ENCODE measurements at places on chromosomes 2 and 18.

DNA sequence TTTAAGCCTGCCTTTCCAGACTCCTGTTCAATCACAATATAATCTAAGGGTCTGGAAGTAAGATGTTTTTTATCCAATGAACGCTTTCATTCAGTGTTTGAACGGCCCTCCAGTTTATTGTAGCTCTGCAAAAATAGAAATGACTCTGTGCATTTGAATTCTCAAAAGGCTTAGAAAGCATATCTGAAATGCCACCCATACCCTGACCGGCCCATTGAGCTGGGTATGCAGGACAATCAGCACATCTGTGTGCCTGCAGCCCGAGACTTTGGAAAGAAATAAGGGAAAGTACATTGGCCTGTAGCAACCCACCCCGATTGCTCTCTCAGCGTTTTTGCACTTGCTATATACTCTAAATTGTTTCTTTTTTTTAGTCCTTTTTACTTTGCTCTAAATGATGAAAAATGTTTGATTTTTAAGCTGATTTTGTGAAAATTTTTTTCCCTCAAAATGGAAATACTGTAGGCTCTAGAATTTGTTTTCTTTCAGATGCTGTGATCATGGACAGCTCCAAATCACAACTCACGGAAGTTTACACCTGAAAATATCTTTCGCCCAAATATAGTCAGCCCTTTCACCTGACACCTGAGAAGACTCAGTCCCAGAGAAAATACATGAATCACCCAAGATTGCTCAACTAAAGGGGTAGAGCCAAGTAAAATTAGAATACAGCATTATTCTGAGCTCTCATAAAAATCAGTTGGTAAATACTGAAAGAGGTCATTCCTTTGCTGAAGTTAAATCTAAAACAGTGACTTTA is 194.5 kb upstream of the SIX3 start:
- no peak for DNase-seq

- no peak for DNase-seq
These were observed 363.7 kb upstream of the SPHKAP start for GRCh38 chr2:228545041-228545747.

DNA sequence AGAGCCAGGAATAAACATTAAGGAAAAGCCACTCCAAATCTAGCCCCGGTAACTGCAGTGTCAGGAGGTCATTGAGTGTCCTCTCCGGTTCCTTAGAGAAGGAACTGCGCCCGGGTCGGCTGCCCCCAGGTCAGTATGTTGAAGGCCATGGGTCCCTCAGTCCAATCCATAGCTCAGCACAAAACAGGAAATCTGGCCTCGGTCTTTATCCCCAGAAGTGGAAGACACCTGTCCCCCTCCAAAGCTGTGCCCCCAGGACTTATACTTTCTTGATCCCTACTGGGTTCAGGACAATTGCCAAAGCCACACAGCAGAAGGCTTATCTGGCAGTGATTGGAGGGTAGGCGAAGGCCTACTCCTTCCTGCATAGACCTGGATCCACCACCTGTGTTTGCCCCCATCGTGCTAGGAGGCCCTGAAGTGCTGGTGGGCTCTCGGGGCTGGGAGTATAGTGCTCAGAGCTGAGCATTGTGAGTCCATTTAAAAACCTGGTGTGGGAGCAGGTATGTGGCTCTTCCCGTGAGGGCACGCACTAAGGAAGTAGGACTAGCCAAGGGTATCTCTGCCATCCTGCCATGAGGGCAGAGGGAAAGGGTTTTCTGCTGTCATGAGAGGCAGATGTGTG is 178.6 kb downstream of the SEPTIN10 start:
- DNase-seq: no peak

GRCh38 chr2:85925216-85925671 is 36.5 kb upstream of the ST3GAL5 start:
- no peak for DNase-seq

DNA sequence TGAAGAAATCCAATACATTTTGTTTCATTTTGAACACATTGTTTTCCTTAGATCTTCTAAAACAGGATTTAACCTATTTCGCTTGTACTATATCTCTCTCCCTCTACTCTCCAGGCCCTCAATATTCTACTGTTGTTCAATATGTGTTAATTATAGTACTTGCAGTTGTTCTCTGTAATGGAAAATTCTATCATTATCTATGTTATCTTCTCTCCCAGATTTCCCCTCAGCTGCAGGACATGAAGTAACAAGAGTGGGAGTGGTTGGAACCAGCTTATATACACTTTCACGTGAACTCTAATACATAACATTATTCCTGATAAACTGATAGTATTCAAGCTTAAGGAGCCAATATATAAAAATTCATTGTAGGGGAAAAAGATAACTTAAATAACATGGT is 7.0 kb upstream of the STRN start:
- no peak for DNase-seq

DNA sequence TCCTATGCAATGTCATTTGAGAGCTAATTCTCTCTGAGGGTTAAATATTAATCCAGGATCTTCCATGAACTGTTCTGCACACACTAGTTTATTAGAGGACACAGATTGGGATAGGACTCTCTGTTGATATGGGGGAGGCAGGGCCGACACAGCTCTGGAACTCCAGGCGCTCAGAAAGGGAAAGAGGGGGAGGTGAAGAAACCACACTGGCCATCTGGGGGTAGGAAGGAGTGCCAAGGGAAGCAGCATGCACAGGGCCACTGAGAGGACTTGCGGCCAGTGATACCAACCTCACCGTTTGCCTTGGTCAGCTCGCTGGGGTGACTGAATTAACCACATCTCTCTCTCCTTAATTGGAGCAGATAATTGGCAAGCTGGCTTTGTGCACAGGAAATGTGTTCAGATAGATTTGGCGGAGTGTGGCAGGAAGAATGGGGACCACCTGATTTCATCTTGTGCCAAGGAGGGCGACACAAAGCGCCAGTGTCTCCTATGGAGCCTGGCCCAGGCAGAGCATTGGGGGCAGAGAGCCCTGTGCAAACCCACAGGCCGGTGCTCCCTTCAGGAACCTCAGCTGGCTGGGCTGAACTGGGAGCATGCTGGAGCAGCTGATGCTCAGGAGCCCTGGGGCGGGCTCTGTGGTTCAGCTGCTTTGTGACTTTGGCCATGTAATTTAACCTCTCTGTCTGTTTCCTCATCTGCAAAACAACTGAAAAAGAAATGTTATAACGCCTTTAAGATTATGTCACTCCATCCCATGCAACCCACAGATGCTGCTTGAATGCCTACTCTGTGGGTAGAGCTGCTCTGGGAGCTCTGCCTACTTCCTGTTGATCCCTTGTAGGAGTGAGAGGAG is 114.7 kb upstream of the STON1 start:
- DNase-seq: no peak

GRCh38 chr2:181978351-181979150 is 7.1 kb upstream of the PPP1R1C start:
- no peak for DNase-seq

- DNase-seq: no peak
These were observed 81.6 kb downstream of the TWIST2 start for GRCh38 chr2:238929242-238930081.

GRCh38 chr2:182647499-182647787 is 68.6 kb upstream of the DNAJC10 start:
- DNase-seq: no peak

DNA sequence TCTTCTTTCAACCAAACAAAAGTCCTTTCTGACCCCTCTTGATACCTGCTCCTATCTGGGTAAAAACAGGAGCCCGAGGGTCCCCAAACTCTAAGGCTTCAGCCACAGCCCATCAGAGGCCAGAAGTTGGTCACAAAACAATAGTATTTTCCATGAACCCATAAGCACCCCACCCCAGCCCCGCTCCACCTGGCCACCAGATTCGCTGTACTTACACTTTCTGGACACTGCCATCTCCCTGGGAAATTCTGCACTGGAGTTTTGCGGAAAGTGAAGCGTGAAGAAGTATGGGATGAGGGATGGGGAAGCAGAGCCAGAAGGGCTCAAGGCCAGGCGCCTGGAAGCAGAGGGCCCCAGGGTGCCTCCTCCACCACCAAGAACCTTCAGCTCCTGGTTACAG is 5.2 kb upstream of the RUFY4 start:
- DNase-seq: no peak

DNA sequence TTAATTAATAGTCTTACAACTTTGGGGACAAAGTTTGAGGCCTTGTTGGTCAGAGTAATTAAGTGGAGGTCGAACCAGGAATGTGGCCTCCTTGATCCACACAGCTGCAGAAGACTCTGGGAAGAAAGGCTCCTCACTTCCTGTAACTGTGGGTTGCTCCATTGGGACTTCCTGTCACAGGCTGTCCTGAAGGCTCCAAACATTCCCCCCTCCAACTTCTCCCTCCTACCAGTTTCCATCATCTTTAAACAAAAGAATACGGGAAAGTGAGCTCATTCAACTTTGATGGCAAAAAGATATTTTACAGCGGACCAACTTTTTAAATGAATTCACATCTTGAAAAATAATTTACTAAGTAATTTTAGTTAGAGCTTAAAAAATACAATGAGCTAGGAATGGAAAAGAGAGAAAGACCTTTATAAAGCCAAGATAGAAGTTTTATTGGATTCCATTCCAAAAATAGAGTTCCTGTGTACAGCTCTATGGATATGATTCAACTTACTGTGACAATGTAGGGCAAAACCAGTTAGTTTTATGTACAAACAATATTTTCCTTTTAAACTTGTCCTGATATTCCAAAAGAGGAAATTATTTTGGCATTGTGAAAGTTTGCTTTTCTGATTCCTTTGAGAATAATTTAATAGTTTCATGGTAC is 212.0 kb upstream of the NABP1 start:
- DNase-seq: no peak
